ENCODE measurements at places on chromosomes 5 and 9.

DNA sequence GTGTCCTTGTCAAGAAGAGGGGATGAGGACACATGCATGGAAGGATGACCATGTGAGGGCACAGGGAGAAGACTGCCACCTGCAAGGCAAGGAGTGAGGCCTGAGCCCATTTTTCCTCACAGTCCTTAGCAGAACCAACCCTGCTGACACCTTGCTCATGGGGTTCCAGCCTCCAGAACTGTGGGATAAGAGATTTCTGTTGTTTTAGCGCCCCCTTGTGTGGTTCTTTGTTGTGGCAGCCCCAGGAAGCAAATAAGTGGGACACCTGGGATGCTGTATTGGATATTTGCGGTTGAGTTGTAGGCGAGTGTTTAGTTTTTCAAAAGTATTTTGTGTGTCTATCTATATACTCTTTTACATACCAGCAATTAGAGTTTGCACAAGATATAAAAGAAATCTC, 206.4 kb downstream of the NXNL2 start:
- no peak for DNase-seq

DNA sequence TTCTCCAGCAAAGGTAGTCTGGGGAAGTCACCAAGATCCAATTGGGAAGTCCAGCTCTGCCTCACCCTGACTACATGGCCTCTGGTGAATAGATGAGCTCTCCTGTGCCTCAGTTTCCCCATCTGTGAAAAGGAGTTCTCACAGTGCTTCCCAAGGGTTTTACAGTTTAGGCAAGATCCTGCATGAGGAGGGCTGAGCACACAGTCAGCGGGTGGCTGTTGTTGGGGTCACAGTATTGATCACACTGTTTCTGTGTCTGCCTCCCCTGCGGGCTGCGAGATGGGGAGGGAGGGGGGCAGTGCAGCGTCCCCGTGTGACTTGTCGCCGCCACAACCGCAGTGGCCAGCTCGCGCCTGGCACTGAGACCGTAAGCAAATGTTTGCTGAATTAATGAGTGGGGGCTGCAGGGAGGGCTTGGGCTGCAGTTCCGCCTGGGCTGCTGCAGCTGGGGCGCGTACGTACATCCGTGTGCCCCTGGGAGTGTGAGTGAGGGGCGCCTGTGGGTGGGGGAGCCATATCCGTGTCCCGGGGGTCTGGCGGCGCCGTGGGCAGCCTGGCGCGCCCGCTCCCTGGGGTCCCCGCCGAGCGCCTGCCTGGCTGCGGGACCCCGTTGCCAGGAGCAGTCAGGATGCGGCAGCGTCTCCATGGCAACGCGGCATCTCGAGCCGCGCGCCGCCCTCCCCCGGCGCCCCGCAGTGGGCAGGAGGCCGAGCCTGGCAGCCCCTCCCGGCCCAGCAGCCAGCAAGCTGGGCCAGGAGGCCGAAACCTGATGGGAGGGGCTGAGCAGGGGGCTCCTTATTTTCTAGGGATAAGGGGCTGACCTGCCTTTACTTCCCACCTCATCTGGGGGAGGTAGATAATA, 31.4 kb upstream of the PSD2 start:
- no peak for DNase-seq

- DNase-seq: no peak
Observed at GRCh38 chr5:10772901-10773585, 12.0 kb upstream of the DAP start.

GRCh38 chr5:94771742-94772141, 153.3 kb downstream of the SLF1 start:
- no peak for DNase-seq

GRCh38 chr9:33147416-33148169, 19.5 kb downstream of the B4GALT1 start:
- no peak for DNase-seq

GRCh38 chr5:54580997-54581811, 63.6 kb downstream of the SNX18 start:
- DNase-seq: no peak

GRCh38 chr9:134286471-134287245, 39.6 kb upstream of the RXRA start:
- DNase-seq: no peak

DNA sequence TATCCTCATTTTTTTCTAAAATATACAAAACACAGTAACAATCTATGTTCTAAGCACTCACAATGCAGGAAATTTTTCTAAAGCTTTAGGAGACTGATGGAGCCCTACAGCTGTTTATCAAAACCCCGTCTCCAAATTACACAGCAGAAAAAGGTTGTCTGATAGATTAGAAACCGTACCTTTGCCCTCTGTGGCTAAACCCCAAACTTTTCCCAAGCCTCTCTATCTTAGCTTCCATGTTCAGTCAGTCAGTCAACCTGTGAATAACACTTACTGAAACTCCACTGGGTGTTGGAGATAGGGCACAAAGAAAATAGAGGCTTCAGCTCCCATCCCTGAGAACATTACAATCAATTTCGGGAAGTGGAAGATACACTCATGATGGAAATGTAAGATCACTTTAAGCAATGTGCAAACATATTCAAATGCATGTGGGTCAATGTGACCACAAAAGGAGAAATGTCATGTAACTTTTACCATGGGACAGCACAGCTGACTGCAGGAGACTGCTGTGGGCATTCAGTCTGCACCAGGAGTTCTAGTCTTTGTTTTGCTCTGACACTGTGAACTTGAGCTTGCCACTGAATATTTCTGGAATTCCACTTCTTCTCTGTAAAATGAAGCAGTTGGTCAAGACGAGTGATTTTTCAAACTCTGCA, 279.5 kb upstream of the PIK3R1 start:
- no peak for DNase-seq

DNA sequence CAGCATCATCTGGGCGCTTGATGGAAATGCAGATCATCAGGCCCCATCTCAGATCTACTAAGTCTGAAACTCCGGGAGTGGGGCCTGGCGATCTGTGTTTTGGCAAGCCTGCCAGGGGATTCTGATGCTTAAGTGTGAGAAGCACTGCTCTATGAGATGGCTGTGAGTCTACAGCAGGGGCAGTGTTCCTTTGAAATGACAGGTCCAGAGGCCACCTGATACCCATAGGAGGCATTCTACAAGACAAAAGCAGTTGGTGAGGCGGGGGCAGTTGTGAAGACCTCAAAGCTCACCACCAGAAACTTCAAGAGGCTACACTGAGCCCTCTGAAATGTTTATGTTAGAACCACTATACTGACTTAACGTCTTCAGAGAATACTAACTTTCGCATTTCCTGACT, 86.9 kb upstream of the SPATA31D4 start:
- no peak for DNase-seq

DNA sequence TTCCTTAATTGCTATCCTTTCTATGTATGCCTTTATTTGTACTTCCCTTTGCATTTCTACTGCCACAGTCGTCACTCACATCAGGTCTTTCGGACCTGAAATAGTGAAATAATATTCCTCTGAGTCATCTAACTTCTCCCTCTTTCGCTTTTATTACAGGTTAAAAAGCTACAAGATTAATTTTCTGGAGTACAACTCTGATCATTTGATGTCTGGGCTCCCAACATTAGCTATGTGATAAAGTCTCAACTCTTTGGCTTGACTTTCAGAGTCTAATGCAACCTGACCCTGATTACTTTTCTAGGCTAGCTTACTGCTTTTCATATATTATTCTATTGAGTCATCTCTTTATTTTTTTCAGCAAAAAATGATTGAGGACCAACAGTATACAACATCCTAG, 638.8 kb upstream of the WWC1 start:
- no peak for DNase-seq

DNA sequence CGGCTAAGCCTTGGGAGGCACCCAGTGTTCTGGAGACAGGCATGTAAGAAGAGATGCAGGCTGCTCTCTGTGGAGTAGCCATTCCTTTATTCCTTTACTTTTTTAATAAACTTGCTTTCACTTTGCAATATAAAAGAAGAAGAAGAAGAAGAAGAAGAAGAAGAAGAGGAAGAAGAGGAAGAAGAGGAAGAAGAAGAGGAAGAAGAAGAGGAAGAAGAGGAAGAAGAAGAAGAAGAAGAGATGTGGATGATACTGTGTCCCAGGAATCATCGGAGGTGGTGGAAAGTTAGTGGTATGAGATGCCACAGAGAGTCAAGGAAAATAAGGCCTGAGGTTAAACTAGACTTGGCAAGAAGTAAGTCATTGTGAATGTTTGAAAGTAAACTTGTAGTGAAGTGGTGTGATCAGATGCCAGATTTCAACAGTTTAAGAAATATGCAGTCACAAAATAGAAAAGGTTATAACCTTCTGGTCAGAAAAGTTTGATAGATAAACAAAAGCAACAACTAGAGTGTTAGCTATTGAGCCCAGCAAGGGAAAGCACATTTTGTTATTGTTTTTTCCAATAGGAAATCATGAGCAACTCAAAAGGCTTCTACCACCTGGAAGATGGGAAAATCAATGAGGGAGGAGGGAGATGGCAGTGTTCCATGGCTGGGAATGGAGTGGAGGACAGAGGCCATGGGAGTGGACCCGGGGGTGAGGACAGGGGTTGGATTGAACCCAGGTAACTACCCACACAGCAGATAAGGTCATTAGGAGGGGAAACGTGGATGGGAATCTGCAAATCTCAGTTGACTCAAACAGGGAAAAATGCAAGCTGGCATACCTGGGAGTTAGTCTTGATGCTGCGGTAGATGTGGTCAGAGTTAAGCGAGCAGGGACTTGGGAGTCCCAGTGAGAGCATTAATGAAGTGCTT, 16.8 kb downstream of the AOPEP start:
- no peak for DNase-seq

- peak; percentile 2 for DNase-seq
Observed at GRCh38 chr5:130871346-130872086, 293.5 kb downstream of the HINT1 start.

GRCh38 chr5:72268260-72268659, 51.8 kb downstream of the MRPS27 start:
- DNase-seq: no peak

DNA sequence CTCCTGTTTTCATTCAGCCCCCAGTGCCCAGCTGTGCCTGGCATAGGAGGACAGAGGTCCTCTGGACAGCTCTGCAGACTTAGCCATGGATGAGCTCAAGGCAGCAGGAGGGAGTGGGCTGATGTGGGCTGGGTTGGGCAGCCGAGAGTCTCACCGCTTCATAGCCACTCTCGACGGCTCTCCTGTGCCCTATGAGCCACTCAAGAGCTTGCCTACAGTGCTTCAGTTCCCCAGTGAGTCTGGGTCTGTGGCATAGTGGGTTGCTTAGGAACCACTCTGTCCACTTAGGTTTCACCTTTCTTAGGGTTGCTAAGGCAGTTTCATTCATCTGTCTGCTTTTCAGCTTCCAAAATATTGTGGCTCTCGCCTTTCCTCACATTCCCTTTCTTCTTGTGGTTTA, 296.8 kb downstream of the ICE1 start:
- no peak for DNase-seq

GRCh38 chr9:8115570-8115969, 316.0 kb upstream of the DMAC1 start:
- DNase-seq: no peak

DNA sequence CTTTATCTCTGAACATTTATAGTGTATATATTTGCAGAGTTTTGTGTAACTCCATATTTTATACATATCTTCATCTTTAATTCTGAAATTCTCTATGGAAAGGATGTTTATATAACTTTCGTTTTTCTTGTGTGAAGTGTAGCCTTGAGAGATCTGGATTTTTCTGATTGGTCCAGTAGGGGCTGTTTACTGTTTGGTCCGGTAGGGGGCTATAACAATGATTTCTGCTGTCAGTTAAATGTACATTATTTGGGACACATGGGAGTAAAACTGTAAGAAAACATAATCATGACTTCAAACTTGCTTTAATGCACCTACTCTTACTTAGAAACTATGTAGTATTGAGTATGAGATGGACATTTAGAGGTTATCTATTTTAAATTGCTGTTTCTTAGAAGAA, 527.1 kb upstream of the ARRDC3 start:
- DNase-seq: no peak

GRCh38 chr5:74625742-74626241, 14.7 kb downstream of the ENC1 start:
- DNase-seq: no peak

All from GM12864 (cell line).